Femur (tissue), 1 donor: ENCODE measurements at places on chromosomes 12 and 14.

- DNase-seq = peak; percentile 80
Observed at GRCh38 chr12:105659355-105660075, 329.0 kb downstream of the C12orf75 start.

- peak; percentile 64 for DNase-seq
Observed at GRCh38 chr14:50047274-50047676, 69.1 kb downstream of the VCPKMT start.

GRCh38 chr14:73180385-73180805, 44.1 kb downstream of the PSEN1 start:
- DNase-seq = no peak

DNA sequence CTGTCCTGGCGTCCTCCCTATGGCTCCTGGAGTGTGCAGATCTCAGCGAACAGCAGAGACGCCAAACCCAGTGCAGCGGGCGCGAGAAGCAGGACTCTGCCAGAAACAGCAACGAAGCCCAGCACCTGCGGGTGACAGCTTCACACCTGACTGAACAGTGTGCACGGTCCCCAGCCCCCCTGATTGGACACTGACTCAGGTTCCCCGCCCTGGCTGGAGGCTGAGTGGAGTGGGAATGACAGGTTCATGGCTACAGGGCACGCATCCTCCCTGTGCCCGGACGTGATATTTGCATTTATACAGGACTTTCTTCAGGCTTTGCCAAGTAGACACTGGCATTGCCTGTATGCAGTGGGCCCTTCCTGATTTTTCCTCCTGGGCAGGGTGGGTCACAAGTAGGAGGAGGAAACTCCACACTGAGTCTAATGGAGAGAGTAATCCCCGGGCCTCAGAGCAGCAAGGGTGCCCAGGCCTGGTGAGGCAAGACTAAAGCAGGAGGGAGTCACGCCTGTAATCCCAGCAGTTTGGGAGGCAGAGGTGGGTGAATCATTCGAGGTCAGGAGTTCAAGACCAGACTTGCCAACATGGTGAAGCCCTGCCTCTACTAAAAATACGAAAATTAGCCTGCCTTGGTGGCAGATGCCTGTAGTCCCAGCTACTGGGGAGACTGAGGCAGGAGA, 71.6 kb downstream of the ASCL4 start:
- DNase-seq = no peak

GRCh38 chr12:62520361-62520760, 53.7 kb downstream of the MON2 start:
- no peak for DNase-seq

DNA sequence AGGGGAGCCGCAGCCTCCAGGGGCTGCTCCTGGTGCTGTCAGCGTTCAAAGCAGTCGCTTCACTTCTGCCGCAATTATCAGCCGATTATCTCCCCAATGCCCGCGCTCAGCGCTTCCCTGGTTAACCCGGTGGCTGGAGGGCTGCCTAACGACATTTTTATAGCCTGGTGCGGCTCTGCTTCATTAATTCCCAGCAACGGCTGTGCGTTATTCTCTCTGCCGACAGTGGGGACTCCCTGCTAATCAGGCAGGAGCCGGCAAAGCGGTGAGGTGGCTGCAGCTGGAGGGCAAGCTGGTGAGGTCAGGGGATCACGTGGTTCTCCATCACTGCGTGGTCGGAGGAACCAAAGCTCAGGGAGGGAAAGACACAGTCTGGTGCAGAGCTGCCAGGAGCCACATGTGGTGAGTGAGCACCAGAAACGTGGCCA, 62.9 kb downstream of the GLRX5 start:
- DNase-seq = no peak
